Esophagus squamous epithelium (tissue), 5 donors: ENCODE measurements at places on chromosomes 6 and 20.

GRCh38 chr6:3402310-3403237, 54.3 kb downstream of the SLC22A23 start:
- no peak for DNase-seq

GRCh38 chr6:154485815-154486214, 24.7 kb downstream of the CNKSR3 start:
- no peak for DNase-seq

DNA sequence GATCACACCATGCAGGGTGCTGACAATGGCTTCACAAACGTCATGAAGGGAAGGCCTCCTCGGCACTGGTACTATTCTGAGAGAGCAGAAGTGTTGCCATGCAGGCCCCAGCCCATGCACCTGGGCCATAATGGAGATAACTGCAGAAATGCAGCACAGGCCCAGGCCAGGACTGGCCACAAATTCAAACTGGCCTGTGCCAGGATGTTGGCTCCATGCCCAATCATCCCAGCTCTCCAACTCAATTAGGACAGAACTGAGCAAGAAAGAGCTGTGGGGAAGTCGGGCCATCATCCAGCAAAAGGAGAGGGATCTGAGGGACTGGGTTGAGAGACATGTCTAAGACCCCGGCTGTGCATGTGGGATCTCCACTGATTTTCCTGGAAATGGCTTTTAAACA, 48.9 kb upstream of the SYNDIG1 start:
- DNase-seq, result no peak

GRCh38 chr6:156395276-156395675, 381.9 kb upstream of the ARID1B start:
- DNase-seq, result no peak

DNA sequence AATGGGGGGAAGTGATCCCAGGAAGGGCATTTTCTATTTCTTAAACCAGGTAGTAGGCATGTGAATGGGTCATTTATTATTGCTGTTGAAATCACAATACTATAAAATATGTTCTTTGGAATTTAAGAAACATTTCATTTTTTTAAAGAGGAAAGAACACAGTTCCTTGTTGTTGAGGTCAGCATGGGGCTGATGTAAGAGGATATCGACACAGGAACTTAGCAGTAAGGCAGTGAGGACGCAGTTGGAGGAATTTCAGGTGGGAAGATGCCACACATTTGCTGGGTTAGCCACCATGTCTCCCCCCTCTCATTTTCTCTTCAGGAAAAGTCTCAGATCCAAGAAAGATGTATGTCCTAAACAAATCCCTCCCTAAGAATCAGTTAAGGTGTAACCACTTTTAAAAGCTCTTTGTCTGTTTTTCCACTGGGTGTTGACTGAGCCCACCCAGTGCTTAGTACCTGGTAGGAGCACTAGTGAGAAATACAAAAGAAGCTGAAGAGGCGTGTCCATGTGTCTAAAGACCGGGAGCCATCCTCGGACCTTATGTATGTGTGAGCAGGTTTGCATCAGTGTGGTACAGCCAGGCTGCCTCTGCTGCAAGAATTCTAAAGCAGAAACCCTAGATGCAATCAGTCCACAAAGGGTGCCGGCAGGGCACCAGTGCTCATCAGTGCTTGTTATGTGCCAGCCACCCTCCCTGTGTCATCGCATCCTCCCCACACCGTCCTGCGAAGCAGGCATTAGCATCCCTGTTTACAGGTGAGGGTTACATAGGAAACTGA, 98.9 kb downstream of the TCP11 start:
- DNase-seq, result no peak

GRCh38 chr6:46933751-46934150, 12.0 kb upstream of the ADGRF5 start:
- no peak for DNase-seq

DNA sequence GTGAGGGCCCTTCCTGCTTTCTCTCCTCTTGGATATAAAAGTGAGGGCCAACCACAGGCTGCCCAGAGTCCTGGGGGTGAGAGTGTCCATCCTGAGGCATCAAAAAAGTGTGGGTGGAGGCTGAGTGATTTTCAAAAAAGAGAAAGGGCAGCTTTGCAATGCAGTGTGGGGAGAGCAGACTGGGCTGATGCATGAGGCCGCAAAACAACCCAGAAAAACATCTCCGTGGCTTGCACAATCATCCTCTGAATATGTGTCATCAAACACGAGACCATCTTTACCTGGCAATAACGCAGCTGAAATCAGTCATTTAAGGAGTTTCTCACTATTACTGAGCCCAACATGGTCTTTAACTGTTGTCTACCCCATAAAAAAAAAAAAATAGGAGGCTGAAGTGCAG, 191.2 kb upstream of the SOX4 start:
- no peak for DNase-seq

GRCh38 chr6:1385129-1386037, 4.0 kb upstream of the FOXF2 start:
- no peak for DNase-seq

DNA sequence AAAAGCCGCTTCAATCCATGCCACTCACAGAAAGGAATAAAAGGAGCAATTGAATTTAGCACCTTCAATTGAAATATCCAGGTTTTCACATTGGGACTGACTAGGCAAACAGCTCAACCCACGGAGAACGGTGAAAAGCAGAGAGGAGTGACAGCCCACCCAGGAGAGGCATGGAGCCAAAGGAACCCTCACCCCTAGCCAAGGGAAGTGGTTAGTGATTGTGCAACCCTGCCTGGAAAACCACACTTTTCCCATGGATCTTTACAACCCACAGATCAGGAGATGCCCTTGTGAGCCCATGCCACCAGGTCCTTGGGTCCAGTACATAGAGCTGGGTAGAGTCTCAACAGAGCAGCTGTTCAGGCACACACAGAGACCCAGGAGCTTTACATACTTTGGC, 911.8 kb downstream of the EPHA7 start:
- no peak for DNase-seq

DNA sequence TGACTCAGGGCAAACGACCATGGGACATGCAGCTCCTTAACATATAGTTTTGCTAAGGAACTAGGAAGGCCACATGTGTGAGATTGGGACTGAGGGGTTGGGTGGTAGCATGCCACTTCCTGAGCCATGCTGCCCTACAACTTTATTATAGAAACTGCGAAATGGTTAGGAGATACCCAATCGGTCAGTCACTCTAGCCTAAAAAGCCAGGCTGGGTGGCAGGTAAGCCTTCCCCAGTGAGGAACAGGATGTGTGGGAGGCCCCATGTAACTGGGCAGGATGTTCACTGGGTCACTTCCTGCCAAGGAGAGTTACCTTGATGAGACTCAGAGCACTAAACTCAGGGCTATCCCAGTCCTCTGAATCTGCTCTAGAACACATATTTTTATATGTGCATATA, 123.5 kb downstream of the MAP3K7 start:
- no peak for DNase-seq

DNA sequence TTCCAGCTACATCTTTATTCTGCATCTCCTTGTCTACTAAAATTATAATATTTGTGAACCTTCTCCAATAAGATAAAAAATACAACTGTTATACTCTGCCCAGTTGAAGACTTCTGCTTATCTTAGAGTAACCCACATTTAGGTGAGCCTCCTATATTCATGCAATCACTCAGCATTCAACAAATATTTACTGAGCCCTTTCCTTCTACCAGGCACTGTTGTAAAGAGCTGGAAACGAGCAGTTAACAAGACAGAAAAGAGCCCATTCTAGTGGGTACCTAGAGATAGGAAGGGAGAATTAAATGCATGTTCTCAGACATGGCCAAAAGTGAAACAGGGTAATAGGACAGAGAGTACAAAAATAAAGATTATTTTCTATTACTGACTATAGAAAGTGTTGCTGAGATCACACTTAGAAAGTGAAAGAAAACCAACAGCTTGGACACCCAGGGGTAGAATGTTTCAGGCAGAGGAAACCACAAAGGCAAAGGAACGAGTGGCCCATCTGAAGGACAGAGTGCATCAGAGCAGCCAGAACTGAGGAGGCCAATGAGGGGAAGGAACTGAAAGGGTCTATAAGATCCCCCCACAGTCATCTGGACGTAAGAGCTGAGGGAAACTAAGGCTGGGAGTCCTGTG, 50.8 kb upstream of the SMLR1 start:
- no peak for DNase-seq

GRCh38 chr20:1803061-1803931, 91.9 kb upstream of the SIRPA start:
- DNase-seq, result peak; percentile 29

DNA sequence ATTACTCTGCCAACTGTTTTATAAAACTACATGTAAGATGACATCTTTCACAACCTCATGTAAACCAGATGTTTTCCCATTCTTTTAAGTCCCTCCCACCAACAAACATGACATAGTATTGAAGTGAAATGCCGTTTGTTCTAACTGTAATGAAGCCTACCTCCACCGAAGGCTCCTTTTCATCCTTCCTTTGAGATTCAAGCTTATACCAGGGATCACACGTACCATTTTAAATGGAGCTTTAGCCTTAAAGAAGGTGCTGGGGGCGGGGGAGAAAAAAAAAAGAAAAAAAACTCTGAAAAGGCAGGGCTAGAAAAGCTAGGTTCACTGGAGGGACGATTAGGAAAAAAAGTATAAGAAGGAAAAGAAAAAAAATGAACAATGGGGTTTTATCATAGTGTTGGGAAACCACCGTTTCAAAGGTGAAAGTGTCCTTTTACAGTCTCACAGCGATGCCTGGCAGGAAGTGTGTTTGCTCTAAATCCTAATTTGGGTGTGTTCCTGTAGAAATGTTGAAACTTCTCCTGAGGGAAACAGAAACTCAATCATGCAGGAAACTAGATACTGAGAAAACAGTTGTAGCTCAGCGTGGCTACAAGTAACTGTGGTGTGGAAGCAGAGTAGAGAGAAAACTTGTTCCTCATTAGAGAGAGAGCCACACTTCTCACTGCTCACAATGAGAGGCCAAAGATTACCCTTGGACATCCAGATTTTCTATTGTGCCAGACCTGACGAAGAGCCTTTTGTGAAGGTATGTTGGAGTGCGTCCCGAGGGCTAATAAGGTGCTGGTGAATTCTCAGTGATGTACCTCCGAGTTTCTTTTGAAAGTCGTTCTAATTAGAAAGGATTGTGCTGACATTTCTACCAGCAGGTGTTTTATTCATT, 37.6 kb upstream of the HINT3 start:
- DNase-seq, result no peak

DNA sequence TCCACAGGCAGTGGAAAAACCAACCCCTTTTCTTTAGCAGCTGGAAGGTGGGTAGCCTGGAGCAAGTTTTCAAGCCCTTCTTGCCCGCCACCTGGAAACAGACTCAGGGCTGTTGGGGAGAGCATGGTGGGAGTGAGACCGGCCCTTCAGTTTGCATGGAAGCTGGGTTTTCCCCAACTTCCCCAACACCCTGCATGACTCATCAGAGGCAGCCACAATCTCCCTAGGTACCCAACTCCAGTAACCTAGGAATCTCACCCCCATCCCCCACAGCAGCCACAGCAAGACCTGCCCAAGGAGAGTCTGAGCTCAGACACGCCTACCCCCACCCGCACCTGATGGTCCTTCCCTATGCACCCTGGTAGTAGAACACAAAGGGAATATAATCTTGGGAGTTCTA, 86.3 kb upstream of the IRAK1BP1 start:
- no peak for DNase-seq

GRCh38 chr6:45942953-45943352, 72.7 kb downstream of the CLIC5 start:
- no peak for DNase-seq

GRCh38 chr6:3766214-3766613, 14.7 kb upstream of the PXDC1 start:
- no peak for DNase-seq

DNA sequence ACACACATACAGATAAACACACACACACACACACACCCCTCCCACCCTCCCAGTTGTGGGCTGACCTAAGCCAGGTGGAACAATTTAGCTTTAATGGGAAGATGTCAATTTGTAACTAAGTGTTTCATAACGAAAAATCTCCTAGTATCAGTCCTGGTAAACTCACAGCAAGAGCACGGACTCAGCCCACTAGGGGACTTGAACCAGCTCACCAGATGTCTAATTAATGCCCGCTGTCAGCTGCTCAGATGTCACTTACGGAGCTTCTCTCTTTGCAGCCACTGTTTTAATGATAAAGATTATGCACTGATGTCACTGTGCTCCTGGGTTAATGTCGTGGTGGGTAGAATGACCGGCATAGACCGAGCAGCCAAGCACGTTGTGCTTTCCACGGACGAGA, 116.6 kb upstream of the INSM1 start:
- no peak for DNase-seq

- DNase-seq, result no peak
These were observed 41.3 kb downstream of the SPDEF start for GRCh38 chr6:34514593-34515472.

DNA sequence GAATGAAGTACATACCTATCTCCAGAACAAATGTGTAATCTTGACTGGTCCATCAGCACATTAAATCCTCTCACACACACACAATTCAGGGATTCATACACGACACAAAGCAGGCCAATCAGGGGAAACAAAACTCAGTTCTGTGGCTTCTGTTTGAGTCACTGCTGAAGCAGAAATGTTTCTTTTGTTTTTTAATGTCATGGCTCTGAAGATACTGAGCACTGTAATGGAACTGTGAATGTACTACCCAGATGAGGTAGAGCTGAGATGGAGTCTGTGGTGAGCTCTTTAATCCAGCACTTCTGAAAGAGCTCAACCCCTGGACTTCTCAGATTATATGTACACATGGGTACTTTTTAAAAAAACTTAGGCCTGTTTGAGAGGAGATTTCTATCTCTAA, 116.4 kb downstream of the THEMIS start:
- no peak for DNase-seq

GRCh38 chr6:118881440-118882313, 12.3 kb upstream of the ASF1A start:
- no peak for DNase-seq

- DNase-seq, result no peak
These were observed 234.7 kb downstream of the TRDN start for GRCh38 chr6:123402052-123402451.

DNA sequence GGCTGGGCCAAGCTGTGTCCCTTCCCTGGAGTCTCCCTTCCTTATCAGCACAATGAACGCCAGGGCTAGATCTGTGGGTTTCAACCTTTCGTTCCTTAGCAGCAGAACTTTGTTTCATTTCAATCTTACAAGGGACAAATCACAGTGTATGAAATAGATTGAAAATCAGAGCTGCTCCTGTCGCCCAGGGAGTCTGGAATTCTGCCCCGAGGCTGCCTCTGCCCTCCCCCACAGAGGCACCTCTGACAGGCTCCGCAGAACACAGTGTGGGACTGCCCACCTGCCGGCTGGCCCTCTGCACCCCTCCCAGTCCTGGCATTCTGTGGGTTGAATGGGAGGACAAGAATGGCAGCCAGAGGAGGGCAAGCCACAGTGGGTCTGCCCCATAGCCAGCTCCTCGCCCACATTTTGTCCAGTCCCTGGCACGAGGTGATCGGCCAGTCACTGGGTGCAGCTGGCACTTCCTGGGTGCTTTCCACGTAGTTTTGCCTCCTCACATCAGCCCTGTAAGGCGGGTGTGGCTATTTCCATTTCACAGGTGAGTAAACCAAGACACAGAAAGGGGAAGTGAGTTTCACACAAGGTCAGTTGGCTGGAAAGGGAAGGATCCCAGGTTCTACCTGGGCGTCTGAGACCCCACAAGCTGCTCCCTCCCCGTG, 26.1 kb downstream of the MANBAL start:
- no peak for DNase-seq
